ENCODE measurements at places on chromosomes 2 and 18.
A peak's percentile ranks its signal among the peaks of the same experiment; 100 is the strongest.

DNA sequence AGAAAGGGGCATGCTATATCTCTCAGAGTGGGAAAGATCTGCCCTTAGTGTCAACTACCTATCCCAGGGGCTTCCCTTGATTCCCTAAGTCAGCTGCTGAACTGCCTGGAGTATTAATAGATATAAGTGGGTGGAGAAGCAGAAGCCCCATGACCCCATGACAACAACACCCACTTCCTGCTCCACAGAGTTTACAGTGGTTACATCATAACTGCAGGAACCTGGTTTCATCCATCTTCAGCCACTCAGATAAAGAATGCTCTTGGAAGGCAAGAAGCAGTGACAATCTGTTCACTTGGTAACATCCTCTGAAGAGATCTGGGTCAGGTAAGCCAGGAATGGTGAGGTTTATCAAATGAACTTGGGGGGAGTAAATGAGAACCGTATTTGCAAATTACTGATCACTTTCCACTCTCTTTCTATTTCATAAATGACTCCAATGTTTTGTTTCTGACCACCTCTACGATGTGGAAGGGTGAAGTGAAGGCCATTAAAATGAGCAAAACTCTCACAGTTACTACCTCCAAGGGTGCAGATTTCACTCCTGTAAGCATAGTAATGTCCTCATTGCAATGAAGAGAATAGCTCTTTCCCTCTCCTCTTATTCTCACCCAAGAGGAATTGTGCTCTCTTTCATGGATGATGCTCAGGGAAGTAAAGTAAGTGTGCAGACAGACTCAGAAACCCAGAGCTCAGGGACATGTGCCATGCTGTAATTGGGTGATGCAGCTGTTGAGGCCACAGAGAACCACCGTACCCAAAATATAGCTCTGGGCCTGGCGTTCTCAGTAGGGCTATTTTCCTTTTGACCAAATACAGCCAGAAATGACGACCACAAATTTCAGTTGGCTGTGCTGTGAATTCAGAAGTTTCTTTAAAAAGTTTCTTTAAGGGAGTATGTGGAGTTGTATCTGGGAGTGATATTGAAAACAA, 192.8 kb upstream of the APCDD1 start:
- no peak for DNase-seq

DNA sequence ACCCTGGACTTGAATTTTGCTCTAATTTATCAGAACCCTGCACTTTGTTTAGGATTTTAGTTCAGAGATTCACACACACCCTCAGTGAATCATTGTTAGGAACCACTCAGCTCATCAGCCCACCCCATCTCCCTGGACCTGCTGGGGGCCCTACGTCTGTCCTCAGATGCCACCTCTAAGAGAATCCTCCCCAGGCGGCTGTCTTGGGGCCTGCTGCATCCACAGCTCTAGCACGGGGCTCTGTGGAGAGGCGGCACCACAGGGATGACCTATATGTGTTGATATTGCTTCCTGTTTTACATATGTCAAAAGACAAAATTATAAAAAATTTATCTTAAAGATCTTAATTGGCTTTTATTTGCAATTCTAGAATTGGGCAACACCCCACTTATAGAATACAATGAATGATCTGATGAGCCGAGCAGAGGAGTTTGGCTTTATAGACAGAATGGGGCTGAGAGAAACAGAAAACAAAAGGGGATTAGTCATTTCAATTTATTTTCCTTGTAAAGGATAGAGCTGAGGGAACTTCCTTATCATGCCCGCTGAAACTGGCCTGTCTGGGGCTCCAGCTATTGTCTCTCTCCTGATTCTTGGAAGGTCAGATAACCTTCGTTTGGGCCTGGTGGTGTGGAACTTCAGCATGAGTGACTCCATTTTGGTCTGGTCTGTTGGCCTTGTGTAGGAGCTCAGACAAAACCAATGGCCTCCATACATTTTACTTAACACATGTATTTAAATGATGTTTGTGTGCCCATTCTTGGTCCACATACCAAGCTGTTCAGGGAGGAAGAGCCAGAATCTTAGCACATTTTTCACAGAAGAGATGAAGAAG, 1.4 kb downstream of the MYO7B start:
- DNase-seq, result no peak

DNA sequence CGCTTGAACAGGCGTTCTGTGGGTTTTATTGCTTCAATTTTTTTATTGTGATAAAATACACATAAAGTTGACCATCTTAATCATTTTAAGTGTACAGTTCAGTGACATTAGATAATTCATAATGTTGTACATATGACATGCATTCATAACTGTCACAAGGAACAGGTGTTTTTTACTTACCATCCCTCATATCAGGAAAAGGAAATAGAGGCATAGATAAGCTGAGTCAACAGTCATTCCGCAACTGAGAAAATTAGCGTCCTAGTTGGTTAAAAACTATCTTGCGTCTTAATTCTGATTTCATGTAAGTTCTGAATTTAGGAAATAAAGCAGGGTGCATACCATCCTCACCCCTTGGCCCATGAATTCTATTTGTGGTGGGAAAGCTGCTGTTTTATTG, 36.5 kb downstream of the PLB1 start:
- DNase-seq, result no peak

- no peak for DNase-seq
Measured at GRCh38 chr2:105708697-105709096, 36.0 kb upstream of the NCK2 start.

GRCh38 chr2:42725657-42726056, 38.3 kb downstream of the OXER1 start:
- DNase-seq, result no peak

GRCh38 chr2:40144022-40144421, 307.9 kb downstream of the SLC8A1 start:
- DNase-seq, result no peak

DNA sequence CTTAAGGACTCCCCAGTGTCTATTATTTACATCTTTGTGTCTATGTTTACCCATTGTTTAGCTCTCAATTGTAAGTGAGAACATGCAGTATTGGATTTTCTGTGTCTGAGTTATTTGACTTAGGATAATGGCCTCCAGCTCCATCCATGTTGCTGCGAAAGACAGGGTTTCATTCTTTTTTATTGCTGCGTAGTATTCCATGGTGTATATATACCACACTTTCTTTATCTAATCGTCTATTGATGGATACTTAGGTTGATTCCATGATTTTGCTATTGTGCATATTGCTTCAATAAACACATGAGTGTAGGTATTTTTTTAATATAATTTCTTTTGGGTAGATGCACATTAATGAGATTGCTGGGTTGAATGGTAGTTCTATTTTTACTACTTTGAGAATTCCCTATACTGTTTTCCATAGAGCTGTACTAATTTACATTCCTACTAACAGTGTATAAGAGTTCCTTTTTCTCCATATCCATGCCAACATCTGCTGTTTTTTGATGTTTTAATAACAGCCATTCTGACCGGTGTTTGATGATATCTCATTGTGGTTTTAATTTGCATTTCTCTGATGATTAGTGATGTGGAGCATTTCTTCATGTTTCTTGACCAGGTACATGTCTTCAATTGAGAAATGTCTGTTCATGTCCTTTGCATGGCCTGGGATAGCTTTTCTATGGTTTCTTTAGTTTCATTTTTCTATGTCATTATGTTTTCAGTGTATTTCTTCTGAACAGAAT, 21.8 kb downstream of the MTCL1 start:
- no peak for DNase-seq

GRCh38 chr2:129744649-129745048, 234.8 kb upstream of the RAB6C start:
- DNase-seq, result no peak

- DNase-seq, result peak; percentile 25
Measured at GRCh38 chr2:60094450-60094929, 459.0 kb downstream of the BCL11A start.

GRCh38 chr2:152421521-152422370, 86.8 kb downstream of the FMNL2 start:
- no peak for DNase-seq

GRCh38 chr2:176174382-176174823, 14.1 kb upstream of the HOXD1 start:
- DNase-seq, result no peak

GRCh38 chr2:234497594-234498235, 834 bp upstream of the ARL4C start:
- DNase-seq, result no peak
